ENCODE measurements at places on chromosomes 5 and 9.

GRCh38 chr5:51651889-51652288 lies 268.6 kb downstream of the ISL1 start:
- H3K4me1 ChIP-seq = no peaks in the 10 kb centered on the region
- no peak overlapping the region for H3K4me3 ChIP-seq
- no peak for DNase-seq
- H3K27me3 ChIP-seq = no peaks in the 10 kb centered on the region
- H3K36me3 ChIP-seq = no peaks in the 10 kb centered on the region
- H3K27ac ChIP-seq = no peak overlapping the region

DNA sequence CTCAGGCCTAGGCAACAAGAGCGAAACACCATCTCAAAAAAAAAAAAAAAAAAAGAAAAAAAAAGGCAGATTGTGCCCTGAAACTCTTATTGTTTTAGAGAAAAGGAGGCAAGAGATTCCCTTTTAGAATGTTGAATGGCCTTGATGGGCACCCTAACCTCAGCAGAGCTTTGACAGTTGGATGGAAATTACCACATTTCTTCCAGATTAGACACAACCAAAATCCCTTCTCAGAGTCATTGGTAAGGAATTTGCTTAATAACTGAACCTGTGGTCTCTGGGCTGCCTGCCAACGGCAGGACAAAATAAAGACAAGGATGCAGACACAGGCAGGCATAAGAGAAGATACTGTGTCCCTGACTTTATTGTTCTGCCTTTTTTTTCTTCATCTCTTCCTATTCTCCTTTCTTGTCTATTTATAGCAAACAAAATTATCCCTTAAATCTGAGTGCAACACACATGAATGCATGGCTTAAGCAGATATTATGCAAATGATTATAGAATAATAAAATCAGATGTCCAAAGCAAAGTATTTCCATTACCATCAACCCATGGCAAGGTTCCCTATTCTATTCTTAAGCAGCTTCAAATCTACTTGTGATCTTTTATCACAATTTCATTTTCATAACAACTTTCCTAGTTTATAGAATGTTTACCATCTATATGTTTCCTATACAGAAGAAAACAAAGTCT lies 37.3 kb upstream of the TRIO start:
- peak; percentile 96 for DNase-seq
- H3K4me1 ChIP-seq = peaks cover 56% of the 10 kb centered on the region
- no peaks in the 10 kb centered on the region for H3K36me3 ChIP-seq
- no peaks in the 10 kb centered on the region for H3K27me3 ChIP-seq

DNA sequence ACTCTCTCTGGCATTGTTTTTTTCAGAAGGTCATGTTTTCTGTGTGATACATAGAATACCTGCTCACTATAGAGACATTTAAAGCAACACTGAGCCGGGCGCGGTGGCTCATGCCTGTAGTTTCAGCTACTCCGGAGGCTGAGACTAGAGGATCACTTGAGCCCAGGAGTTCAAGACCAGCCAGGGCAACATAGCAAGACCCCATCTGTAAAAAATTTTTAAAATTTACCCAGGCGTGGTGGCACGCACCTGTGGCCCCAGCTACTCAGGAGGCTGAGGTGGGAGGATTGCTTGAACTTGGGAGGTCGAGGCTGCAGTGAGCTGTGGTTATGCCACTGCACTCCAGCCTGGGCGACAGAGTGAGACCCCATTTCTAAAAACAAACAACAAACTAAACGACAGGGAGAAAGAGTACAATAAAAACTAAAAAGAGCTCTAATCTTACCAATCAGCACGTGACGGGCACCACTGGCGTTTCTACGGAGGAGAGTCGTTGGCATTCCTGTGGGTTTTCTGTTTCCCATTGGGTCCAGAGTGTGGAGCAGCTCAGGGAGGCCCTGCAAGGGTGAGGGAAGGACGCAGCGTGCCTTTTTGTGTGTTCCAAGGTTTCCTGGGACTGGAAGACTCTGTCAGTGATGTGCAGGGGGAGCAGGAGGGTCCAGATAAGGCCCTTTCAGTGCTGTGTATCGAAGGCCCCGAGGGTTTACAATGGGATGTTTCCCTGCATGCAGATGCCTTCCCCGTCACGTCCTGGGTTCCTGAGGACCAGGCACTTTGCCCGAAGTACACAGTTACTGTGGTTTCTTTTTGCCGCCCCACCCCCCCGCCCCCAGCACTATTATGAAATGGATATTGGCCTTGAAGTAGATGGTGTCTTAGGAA lies 7.2 kb upstream of the RNU6ATAC start:
- no peak overlapping the region for H3K27ac ChIP-seq
- no peak for DNase-seq
- H3K27me3 ChIP-seq = no peaks in the 10 kb centered on the region
- H3K36me3 ChIP-seq = no peaks in the 10 kb centered on the region
- no peak overlapping the region for H3K4me3 ChIP-seq

- peak overlapping the region; percentile 86 for H3K27ac ChIP-seq
- H3K36me3 ChIP-seq = no peaks in the 10 kb centered on the region
- no peaks in the 10 kb centered on the region for H3K27me3 ChIP-seq
- peaks cover 11% of the 10 kb centered on the region for H3K4me1 ChIP-seq
- H3K4me3 ChIP-seq = 0 out of 2 replicates have a peak overlapping the region, but pooled peaks have one; percentile 9
These were observed 13.7 kb upstream of the MTAP start for GRCh38 chr9:21788752-21789151.

- DNase-seq = no peak
- no peak overlapping the region for H3K27ac ChIP-seq
- no peaks in the 10 kb centered on the region for H3K36me3 ChIP-seq
- H3K4me3 ChIP-seq = no peak overlapping the region
- no peaks in the 10 kb centered on the region for H3K4me1 ChIP-seq
- no peaks in the 10 kb centered on the region for H3K27me3 ChIP-seq
These were observed 20.0 kb downstream of the SLC24A2 start for GRCh38 chr9:19768798-19769197.

DNA sequence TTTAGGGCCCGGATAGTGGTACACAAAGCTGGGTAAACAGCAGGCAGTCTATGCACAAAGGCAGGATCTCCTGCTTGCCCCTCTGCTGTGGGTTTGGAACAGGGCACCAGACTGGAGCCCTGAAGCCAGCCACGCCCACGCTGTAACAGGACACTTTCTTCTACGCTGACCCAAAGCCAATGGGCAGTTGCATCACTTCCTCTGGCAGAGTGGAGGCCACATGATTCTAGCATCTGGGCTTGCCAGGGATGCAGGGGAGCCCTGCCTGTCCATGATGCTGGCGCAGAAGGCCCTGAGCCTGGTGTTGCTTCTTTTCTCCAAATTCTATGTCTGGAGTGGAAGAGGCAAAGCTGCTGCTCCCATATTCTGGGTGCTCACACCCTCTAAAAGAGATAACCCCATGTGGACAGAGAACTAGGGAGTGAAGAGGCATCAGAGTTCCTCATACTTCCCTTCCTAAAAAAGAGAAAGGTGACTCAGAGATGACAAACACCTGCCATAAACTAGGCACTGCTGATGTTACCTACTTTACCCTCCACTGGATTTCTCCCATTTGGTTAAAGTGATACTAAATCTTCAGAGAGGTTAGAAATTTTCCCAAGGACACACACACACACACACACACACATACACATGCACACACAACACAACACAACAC lies 260.3 kb upstream of the KLF4 start:
- peak overlapping the region; percentile 48 for H3K27ac ChIP-seq
- H3K4me1 ChIP-seq = peaks cover 11% of the 10 kb centered on the region
- H3K27me3 ChIP-seq = no peaks in the 10 kb centered on the region
- H3K4me3 ChIP-seq = no peak overlapping the region

DNA sequence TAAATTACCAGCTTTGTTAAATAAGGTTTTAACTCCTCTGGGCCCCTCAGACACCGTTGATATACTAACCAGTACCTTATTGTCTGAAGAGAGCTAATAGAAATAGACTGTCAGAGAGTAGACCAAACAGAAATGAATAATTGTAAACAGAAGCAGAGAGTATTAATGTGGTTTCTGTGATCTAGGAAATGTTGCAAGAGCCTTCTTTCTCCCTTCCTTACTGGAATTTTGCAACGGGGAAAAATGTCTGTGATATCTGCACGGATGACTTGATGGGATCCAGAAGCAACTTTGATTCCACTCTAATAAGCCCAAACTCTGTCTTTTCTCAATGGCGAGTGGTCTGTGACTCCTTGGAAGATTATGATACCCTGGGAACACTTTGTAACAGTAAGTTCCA lies 5.1 kb downstream of the TYRP1 start:
- H3K4me3 ChIP-seq = no peak overlapping the region
- no peaks in the 10 kb centered on the region for H3K36me3 ChIP-seq

DNA sequence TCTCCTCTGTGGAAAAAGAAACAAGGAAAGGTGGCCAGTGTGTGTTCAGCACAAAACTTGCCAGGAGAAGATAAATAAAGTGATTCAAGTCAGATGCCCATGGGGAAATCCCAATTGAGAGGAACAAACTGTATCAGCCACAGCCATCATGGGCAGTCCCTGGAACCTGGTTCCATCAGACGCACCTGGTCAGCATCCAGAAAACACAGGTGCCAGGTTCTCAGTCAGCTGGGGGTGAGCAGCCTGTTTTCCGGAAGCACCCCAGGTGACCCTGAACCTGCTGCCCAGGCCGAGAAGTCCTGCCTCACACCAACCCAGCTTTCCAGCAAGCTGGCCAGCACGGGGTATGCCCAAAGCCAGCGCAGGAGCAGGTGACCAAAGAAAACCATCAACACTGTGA lies 30.5 kb downstream of the PTCH1 start:
- no peaks in the 10 kb centered on the region for H3K36me3 ChIP-seq
- H3K27ac ChIP-seq = no peak overlapping the region
- H3K27me3 ChIP-seq = no peaks in the 10 kb centered on the region
- H3K4me1 ChIP-seq = peaks cover 3% of the 10 kb centered on the region
- DNase-seq = no peak

- DNase-seq = no peak
- H3K36me3 ChIP-seq = no peaks in the 10 kb centered on the region
- peaks cover 3% of the 10 kb centered on the region for H3K4me1 ChIP-seq
- no peaks in the 10 kb centered on the region for H3K27me3 ChIP-seq
- H3K27ac ChIP-seq = no peak overlapping the region
- no peak overlapping the region for H3K4me3 ChIP-seq
These were observed 22.8 kb downstream of the C9orf50 start for GRCh38 chr9:129598089-129598596.

DNA sequence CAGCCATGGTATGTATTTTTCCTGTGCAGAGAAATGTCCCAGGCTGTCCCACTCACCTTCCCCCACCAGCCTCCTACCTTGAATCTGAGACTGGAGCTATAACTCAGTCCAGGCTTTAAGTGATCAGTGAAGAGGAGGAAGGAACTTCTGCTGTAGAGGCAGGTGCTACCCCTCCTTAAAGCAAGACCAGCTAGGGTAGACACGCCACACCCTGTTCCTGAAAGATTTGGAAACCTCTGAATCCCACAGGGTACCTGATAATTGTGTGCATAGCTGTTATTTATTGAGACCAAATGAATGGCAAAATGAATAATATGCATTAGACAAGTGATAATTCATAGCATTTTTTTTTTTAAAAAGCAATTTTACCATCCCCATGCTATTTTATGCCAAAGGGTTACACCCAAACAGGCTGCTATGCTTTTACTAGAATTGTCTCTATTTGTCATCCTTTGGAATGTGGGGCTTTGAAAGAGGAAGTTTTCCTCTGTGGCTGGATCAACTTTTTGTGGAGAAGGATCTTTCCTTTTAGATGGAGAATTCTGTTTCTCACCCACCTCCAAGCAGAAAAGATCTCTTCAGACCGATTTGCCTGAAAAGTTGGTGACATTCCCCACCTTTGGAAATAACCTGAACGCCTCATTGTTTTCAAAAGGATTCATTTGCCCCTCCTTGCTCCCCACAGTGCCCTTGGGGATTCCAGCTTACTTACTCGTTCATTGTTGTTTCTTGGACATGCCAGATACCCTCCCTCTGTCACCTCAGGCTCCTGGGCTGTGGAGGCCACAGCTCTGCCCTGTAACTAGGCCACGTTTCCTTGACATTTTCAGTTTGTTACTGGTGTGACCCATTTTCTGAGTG lies 248.7 kb downstream of the NR3C1 start:
- H3K4me1 ChIP-seq = 0 out of 2 replicates have a peak, but pooled peaks cover 2% of the 10 kb centered on the region
- H3K36me3 ChIP-seq = no peaks in the 10 kb centered on the region
- no peaks in the 10 kb centered on the region for H3K27me3 ChIP-seq
- 0 out of 2 replicates have a peak overlapping the region, but pooled peaks have one; percentile 14 for H3K27ac ChIP-seq
- no peak for DNase-seq

GRCh38 chr5:28710360-28710759 lies 1672.0 kb upstream of the CDH9 start:
- no peak overlapping the region for H3K4me3 ChIP-seq
- DNase-seq = no peak
- H3K4me1 ChIP-seq = no peaks in the 10 kb centered on the region
- no peaks in the 10 kb centered on the region for H3K36me3 ChIP-seq

GRCh38 chr9:33472881-33473615 lies 676 bp downstream of the NOL6 start:
- DNase-seq = no peak
- H3K27me3 ChIP-seq = no peaks in the 10 kb centered on the region
- peak overlapping the region; percentile 87 for H3K27ac ChIP-seq
- peaks cover 3% of the 10 kb centered on the region for H3K36me3 ChIP-seq
- H3K4me3 ChIP-seq = peak overlapping the region; percentile 79

DNA sequence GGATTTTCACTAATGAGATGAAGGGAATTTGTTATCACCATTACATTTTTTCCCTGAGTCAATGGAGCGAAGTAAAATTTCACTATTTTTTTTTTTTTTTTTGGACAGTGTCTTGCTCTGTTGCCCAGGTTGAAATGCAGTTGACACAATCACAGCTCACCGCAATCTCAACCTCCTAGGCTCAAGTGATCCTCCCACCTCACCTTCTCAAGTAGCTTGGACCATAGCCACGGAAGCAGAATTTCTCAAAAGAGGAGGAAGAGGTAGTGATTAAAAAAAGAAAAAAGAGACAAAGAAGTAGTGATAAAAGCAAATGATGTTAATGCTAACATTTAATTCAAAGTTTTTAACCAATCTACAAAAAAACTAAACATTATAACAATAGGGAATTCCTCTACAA lies 29.8 kb downstream of the ELP1 start:
- H3K27me3 ChIP-seq = no peaks in the 10 kb centered on the region
- H3K4me3 ChIP-seq = no peak overlapping the region
- no peaks in the 10 kb centered on the region for H3K4me1 ChIP-seq
- no peak overlapping the region for H3K27ac ChIP-seq

DNA sequence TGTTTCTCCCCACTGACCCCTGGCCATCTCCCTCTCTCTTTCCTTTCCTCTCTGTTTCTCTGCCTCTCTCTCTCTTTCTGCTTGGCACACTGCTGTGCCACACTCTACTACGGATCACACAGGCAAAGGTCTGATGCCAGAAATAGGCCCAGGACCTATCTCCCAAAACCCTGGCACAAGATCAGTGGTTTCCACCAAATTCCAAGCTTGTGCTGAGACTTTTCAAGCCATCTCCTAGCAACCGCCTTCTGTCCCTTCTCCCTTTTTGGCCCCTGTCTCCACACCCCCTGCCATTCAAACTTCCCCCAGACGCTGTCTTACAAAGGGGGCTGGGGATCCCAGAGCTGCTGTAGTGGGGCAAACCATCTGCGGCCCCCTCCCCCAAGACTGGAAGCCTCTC lies 38.5 kb upstream of the RARS1 start:
- no peaks in the 10 kb centered on the region for H3K36me3 ChIP-seq
- DNase-seq = no peak
- no peaks in the 10 kb centered on the region for H3K27me3 ChIP-seq
- no peak overlapping the region for H3K4me3 ChIP-seq

All from Panc1 (cell line).